ENCODE measurements at places on chromosomes 3 and 15. TPM values are rescaled to one million over a fixed set of nuclear protein-coding genes. Genes with fewer than 3 reads are reported as not detected.

AGBL1 gene
- polyA plus RNA-seq, result 0.18 TPM

SEMA5B gene
- 28.1 TPM for polyA plus RNA-seq

GRCh38 chr3:120404876-120405275, 45.9 kb downstream of the FSTL1 start:
- no peak for DNase-seq

- DNase-seq, result no peak
Observed at GRCh38 chr3:89184151-89184995, 77.0 kb downstream of the EPHA3 start.

GRCh38 chr3:39639344-39640236, 169.8 kb upstream of the MYRIP start:
- no peak for DNase-seq
